ENCODE measurements at places on chromosomes 1 and 21. TPM values are rescaled to one million over a fixed set of nuclear protein-coding genes. Genes with fewer than 3 reads are reported as not detected.
A peak's percentile ranks its signal among the peaks of the same experiment; 100 is the strongest.

SLC44A5 gene
- 0.10 TPM for total RNA-seq

CACYBP gene
- 107 TPM for total RNA-seq

DNA sequence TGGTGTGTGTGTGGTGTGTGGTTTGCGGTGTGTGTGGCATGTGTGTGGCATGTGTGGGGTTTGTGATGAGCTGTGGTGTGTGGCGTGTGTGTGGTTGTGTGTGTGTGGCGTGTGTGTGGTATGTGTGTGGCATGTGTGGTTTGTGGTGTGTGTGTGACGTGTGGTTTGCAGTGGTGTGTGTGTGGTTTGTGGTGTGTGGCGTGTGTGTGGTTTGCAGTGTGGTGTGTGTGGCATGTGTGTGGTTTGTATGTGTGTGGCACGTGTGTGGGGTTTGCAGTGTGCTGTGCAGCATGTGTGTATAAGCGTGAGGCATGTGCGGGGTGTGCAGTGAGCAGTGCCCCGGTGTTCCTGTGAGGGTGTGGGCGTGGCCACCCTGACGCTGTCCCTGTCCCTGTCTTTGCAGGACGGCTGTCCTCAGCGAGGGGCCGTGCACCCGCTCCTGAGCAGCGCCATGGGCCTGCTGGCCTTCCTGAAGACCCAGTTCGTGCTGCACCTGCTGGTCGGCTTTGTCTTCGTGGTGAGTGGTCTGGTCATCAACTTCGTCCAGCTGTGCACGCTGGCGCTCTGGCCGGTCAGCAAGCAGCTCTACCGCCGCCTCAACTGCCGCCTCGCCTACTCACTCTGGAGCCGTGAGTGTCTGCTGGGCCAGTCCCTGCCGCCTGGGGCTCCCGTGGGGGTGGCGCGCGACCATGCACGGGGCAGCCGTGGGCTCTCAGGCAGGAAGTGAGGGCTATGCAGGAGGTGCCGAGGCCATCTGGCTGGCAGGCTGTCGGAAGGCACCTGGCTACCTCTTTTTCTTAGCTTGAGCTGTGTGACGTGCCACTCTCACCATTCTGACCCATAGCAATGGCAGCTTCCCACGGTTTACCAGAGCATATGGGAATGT, 52.6 kb upstream of the TRAPPC10 start:
- DNase-seq: no peak

- peak; percentile 72 for DNase-seq
Measured at GRCh38 chr1:204431310-204432184, 19.9 kb upstream of the PPP1R15B start.

DNA sequence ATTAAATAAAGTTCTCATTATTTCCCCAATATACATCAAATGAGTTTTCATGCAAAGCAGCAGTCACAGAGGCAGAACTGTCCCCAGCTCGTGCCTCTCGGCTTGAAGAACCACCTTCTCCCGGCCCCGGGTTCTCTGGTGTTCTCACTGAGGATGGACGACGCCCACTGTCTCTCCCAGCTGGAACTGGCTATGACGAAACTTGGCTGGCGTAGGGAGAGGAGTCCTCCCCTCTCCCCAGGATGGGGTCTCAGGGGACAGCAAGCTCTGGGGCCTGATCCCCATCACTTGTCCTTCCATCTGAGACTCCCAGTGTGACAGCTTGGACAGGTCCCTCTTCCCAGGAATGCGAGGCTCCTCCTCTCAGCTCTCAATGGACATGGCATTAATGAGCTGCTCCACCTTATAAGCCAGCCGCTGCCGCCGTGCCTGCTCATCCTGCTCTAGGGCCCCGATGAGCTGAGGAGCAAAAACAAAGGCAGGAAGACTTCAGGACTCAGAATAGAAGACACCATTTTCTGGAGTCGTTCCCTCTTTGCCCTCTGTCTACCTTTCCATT, 116.0 kb upstream of the CD34 start:
- no peak for DNase-seq

GRCh38 chr1:169091480-169091941, 15.0 kb upstream of the ATP1B1 start:
- no peak for DNase-seq

DNA sequence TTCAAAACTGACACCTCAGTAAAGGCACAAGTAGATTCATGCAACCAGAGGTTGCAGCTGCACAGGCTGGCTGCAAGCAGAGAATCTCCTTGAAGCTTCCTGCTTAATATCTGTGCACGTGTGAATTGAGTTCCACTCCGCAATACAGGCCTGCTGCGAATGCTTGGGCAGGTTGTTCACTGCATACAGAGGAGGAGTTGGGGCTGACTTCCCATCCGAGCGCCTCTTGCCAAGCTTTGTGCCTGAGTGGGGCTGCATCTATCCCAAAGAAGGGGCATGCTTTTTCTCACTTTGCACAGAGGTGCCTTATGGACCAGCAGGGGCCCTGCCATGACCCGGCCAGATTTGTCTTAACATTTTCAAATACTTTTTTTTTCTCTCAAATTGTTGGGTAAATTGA, 17.9 kb upstream of the PADI1 start:
- no peak for DNase-seq

- DNase-seq: no peak
Measured at GRCh38 chr1:155652951-155653350, 35.6 kb downstream of the YY1AP1 start.

- DNase-seq: no peak
Measured at GRCh38 chr1:204041803-204042505, 31.0 kb upstream of the SOX13 start.

DNA sequence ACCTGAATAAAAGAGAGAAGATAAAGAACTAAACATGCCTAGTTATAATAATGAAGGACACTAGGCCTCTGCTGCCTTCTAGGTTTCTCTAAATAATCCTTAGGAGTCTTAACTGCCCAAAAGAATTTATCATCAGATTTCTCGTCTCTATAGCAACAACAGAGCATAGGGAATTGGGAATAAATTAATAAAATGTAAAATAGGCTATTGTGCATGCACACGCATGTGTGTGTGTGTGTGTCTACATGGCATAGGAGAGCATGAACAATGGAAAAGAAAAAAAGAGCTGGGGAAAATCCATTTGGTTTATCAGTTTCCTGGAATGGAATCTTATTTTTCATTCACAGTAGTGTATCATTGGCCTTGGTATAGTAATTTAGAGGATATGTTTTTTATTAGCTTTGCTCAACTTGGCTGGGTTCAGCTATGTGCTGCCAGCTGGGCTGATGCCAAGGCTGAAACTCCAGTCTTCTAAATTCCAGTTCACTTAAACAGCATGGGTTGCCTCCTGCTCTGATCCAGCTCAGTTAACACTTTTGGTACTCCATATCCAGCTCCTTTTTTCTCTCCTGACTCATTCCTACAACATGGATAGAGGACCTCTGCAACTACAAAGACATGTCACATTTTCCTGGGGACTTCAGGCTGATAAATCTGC, 80.6 kb upstream of the SLFNL1 start:
- DNase-seq: peak; percentile 86

GRCh38 chr1:195941314-195941713, 666.9 kb downstream of the KCNT2 start:
- DNase-seq: no peak

- no peak for DNase-seq
Measured at GRCh38 chr1:56561227-56562019, 17.9 kb downstream of the PLPP3 start.

- no peak for DNase-seq
Measured at GRCh38 chr1:74937176-74937575, 197.0 kb upstream of the LHX8 start.

DNA sequence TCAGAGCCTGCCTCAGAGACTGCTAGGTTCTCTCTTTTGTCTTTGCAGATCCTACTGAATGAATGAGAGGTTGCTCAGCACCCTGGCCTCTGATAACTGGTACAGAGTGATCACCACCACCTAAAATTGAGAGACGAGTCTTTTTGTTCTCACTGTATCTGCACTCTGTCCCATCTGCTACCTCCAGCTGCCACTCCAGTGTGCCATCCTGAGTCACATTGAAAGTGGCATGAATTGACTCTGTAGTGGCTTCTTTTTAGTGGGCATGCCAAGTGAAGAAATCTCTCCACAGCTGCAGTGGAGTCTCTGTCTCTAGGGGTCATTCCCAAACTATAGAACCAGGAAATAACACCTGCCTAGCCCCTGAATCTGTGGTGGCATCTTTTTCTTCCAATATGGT, 14.7 kb downstream of the CAMK1G start:
- DNase-seq: no peak

DNA sequence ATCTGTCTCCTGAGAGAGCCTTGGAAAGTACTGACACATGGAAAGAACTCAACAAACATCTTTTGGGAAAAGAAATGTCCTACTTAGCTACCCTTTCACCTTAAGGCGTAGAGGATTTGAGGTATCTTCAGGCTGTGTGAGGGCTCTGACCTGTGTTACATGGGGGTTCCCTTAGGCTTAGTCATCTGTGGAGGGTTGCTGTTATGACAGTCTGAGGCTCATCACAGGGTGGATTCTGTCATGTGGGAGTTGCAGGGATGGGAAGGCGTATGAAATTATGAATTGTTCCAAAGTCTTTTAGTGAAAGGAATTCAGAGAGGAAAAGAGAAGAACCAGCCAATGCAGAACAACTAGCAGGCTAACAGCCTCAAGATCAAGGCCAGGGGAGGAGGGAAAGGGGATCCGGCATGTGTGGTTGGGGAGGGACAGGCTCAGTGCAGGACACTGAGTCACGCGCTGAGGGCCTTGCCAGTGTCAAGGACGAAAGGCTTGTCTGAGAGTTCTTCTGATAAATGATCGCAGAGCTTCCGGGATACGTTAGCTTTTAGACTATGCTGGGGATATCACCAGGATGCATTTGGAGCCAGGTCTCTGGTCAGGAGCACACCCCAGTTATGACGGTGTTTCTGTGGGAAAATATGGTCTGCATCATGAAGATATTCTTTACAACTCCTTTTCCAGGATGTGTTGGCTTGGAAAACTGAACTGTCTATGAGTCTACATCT, 24.6 kb upstream of the PLA2G2C start:
- no peak for DNase-seq
